ENCODE measurements at places on chromosomes 4 and X.

GRCh38 chrX:71917621-71918343, 7.1 kb downstream of the NHSL2 start:
- no peak for DNase-seq

- no peak for DNase-seq
Measured at GRCh38 chr4:150039274-150040127, 38.7 kb upstream of the DCLK2 start.

GRCh38 chr4:112509243-112510141, 6.5 kb downstream of the NEUROG2 start:
- DNase-seq = no peak

DNA sequence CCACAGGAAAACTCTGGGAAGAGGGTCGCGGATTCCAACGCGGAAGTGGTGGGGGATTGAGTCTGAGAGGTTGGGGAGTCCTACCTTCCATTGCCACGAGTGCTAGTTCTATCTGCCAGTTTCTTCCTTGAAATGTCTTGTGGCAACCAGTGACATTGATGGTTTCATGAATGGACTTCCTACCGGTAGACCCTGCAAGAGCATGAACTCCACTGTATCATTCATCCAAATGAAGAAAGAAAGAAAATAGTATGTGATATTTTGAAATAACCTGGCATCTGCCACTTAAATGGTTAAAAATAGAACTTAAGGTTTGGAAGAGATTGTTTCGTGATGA, 1.1 kb upstream of the SLC10A7 start:
- no peak for DNase-seq

DNA sequence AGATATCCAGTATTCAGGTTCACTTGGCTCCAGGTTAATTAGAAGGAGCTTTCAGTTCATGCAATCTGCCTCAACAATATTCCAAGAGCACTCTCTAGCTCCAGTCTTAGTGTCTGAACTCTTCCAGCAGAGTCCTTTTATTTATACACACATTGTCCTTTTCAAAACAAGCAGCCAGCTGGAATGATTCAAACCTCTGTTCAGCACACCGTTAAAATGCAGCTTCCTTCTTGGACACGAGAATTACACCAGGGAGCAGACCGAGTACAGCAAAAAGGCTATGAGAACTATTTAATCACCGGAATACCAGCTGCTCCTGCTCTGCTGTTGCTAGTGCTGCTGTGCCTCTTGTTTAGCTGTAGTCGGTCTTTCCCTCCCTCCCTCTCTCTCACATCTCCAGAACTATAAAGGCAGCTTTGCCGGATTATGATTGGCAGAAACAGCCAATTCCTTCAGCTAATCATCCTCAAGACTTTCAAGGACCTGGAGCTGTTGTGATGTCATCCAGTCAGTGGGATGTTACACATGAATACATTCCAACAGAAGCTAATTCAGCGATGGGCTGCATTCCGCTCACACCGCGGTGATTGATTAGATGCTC, at the start of gene NDST4:
Gene NDST4, minus strand, starts transcription at position 115 of the 601 bp plus-strand sequence. CDS start 36,584 bp downstream, outside the sequence.
- DNase-seq = no peak

- no peak for DNase-seq
Measured at GRCh38 chr4:184396570-184397515, 77.5 kb downstream of the IRF2 start.

GRCh38 chr4:80922941-80923340, 107.6 kb upstream of the BMP3 start:
- no peak for DNase-seq

- DNase-seq = peak; percentile 56
Measured at GRCh38 chr4:113682730-113683537, 78.6 kb downstream of the CAMK2D start.

DNA sequence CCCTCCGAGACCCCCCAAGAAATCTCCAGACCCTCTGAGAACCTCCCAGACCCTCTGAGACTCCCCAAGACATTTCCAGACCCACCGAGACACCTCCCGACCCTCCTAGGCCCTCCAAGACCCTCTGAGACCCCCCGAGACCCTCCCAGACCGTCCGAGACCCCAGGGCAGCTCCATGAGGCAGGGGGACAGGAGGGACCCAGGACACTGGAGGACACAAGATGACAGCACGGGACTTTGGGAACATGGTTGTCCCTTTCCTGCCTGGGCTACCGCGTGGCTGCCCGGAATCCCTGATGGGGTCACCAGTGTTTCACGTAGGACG, 10.3 kb downstream of the CTBP1 start:
- no peak for DNase-seq

DNA sequence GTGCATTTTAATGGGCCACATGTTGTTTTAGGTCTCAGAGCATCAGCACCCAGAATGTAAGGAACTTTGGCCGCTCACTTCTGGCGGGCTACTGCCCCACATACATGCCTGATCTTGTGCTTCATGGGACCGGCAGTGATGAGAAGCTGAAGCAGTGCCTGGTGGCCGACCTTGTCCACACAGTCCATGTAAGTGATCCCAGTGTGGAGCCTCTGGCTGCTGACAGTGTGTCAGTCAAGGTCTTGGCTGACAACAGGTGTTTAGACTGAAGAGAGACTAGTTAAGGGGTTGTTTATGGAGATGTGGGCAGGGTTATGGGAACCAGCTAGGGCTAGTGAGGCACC, 101.4 kb downstream of the FNIP2 start:
- DNase-seq = no peak

DNA sequence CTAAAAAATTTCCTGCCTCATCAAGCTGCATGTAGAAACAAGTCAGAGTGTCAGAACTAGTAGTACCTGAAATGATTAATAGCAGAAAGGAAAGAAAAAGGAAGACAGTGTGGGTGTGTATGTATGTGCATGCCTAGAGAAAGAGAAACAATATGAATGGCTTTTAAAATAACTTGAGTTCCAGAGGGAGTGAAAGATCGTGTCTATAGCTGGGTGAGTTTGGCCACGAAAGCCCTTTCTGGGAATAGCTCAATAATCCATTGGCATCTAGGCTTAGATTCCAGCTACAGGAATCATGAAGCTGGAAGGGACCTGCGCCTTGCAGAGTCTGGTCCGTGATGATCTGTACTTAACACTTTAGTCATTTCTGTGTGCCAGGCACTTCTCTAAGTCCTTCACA, 195.6 kb downstream of the RAPGEF2 start:
- DNase-seq = no peak

DNA sequence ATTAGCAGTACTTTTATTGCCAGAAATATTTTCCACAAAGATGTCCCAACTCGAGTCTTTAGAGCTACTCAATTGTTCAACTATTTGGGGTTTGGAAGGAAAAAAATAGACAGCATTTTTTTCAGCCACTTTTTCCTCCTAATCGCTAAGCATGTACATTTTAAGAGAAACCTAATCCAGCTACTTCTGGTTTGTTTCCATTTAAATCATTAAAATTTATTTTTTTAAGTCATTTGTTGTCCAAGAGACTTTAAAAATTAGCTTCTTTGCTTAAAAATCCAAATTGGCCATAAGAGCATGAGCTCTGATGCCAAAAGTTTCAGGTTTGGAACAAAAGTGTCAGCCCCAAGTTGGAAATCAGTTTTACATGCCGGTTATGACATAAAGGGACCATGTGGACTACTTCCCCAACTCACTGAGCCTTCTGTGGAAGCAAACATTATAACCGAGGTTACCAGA, 186.3 kb upstream of the INTU start:
- no peak for DNase-seq

DNA sequence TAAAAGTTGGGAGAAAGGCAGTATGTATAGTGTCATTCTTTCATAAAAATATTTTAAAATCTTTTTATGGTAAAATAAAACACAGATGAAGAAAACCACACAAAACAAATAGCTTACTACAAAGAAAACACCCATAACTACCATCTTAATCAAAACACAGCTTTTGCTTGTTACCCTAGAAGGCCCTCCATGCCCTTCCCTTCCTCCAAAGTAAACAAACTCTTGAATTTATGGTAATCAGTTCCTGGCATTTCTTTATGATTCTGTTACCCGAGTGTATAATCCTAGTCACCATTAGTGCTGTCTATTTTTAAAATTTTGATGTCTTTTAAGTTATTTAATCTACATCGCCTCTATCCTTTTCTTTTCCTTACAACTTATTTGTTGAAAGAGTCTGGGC, 170.9 kb downstream of the APBB2 start:
- DNase-seq = no peak

- DNase-seq = no peak
Measured at GRCh38 chrX:119190091-119190681, 45.9 kb upstream of the PGRMC1 start.

DNA sequence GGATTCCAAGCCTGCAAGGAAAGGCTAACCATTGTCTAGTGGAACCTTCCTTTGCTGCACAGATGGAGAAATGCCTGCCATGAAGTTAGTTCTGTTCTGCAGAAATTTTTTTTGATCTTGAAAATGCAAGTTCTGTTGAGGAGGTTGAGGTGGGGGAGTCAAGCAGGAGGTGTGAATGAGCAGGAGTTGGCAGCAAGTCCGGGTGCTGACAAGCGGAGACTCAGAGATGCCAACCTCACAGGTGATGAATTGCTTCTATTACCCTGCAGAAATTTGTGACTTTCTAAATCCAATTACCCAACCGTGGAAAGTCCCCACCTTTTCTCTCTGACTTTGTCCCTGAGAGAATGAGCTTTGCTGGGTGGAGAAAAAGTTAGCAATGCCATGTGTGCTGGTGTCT, 350.1 kb downstream of the DHRSX start:
- no peak for DNase-seq

DNA sequence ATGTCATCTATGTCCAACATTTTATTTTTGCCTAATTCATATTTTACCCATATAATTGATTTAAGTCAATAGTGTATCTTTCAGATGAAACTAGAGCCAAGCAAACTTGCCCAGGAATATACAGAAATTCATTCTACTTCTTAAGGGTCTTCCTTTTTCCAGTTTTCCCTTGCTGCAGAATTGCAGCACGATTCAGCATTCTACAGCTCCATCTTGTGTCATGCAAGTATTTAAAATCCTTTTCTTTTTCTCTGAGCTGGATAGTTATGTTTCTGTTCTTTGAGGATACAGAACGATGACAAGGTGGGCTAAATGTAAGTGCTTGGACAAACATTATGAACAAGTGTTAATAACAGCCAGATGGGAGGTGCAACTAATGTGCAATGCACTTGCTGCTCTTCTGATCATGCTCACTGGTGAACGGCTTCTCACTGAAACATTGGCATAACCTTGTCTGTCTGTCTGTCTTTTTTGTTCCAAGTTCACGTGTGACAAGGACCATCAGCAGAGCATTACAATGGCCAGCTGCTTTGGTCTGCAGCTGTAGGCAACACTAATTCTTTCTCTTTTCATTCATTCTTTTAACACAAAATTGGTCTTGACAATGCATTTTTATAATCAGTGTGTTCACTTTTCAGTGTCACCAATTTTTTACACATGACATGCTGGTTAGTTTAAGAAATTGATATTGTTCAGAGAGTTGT, 1821.7 kb downstream of the ARAP2 start:
- DNase-seq = no peak

DNA sequence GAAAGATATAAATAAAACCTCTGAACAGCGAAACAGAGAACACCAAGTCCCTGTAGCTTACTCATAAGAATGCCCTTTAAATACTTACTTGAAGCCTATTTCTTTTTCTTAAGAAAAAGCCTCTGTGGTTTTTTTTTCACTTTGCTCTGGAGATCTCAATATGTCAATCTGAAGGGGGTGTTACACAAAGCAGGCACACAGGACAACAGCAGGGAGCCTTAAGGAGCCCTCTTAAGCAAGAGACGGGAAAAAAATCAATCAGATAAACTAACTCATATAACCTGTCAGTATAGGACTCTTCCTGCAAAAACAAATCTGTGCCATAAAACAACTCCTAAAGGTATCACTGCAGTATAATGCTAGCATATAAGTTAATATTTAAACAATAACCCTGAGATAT, 611.1 kb upstream of the ATOH1 start:
- no peak for DNase-seq

All from effector CD4-positive, alpha-beta T cell (primary cell).